ENCODE measurements at places on chromosomes 1 and 21.
A peak's percentile ranks its signal among the peaks of the same experiment; 100 is the strongest.

GRCh38 chr1:70358921-70359564 is 4.5 kb upstream of the ANKRD13C start:
- peak; percentile 58 for DNase-seq

DNA sequence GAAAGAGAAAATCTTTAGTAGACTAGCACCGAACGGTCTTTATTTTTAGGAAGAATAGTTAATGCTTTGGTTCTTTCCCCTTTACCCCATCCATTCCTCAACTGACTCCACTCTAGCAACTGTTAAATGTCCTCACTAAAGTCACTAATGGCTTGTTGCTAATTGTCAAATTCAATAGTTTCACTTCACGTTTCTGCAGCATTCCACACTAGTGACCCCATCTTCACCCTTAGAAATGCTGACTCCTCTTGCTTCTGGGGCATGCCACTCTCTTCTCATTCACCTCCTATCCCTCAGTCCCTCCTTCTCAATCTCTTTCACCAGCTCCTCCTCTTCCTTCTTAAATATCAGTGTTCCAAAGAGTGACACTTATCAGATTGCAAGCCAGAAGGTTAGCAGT is 19.4 kb upstream of the CADM3 start:
- no peak for DNase-seq

DNA sequence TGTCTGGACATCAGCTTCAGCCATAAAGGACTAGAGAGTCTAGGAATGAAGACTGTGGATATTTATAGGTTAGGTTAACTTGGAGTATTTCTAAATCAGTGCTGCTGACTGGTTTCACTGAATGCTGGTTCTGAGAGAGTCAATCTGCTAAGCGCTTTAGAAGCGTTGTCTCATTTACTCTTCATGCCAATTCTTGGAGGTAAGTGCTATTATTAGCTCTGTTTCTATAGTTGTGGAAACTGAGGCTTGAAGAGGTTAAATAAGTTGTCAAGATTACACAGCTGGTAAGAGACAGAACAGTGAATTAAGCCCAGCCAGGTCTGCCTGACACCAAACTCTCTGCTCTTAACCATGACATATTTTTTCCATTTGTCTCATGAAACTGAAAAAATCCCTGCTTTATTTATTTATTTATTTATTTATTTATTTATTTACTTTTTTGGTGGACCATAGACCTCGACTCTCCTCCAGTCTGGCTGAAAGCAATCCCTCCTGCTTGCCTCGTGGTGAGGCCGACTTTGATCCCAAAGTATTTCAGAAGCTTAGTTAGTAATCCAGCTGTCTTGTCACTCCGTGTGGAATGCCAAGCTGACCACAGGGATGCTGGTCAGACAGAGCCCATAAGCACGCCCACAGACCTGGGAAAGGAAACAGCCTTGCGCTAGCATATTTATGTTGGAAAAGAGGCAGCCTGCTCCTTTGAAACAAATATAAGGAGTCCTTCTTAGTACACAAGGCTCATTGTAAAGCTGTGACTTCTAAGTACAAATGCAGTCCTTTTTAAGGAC is 16.9 kb downstream of the NTMT2 start:
- DNase-seq = no peak

GRCh38 chr1:66938613-66939012 is 13.8 kb downstream of the MIER1 start:
- DNase-seq = no peak

GRCh38 chr1:47934243-47934805 is 62.9 kb downstream of the TRABD2B start:
- no peak for DNase-seq

GRCh38 chr1:45172764-45173163 is 33.6 kb downstream of the ZSWIM5 start:
- no peak for DNase-seq

DNA sequence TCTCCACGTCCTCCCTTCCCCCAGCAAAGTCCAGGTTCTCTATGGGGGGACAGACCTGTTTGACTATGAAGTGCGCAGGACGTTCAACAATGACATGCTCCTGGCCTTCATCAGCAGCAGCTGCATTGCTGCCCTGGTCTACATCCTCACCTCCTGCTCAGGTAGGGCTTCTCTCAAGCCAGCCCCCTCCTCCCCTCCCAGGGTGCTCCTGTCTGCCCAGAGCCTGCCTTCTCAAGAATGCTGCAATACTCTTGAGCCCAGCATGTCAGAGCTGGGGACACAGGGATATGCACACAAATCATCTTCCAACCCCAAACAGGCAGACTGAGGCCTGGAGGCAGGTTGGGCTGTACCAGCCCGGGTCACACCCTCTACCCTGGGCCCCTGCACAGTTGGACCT is 35.4 kb downstream of the DISP3 start:
- DNase-seq = no peak

DNA sequence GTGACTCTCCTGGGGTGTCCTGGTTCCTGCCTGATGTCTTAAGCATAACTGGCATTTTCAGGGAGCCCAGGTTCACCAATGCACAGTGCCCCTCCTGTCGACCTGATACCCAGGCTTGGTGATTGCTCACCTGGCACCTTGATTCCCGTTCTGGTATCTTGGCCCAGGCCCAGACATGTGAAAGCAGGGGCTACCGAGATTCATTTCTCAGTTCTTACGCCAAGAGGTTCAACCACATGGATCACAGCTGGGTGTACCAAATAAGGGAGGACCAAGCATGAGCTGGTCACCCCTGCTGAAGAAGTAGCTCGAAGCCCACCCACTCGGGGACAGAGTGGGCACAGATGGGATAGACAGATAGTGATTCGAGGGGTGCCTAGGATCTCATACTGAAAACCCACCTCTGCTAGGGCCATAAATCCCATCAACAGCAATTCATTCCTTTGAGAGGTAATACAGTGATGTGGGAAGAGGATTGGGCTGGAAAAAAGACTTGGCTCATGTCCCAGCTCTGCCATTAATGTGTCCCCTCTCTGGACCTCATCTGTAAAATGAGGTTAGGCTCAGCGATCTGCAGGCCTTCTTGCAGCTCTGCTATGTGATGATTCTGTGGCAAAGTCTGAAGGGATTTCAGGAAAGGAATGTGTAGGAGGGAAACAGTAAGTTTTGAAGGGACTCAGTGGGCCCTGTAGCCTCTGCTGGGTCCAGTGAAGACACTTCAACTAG is 2.7 kb downstream of the EPHX1 start:
- DNase-seq = no peak

- no peak for DNase-seq
Measured at GRCh38 chr1:69441496-69441895, 126.2 kb upstream of the LRRC7 start.

DNA sequence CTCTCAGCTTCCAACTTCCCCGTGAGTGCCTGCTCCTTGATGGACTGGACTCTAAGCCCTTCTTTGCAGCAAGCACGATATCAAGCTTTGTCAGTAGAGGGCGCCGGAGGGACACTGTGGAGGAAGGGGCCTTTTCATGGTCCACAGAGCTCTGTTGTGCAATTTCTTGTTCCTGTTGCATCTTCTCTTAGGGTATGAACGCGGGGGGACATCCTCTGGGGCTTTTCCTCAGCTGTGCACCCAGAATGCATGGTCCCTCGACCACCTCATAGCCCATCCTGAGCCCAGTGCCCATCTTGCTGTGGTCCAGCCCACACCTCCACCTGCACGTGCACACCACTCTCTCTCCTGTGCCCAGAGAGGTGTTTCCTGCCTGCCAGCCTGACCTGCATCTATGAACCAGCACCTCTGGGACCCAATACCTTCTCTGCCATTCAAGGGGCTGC is 556.8 kb downstream of the PTPRU start:
- DNase-seq = peak; percentile 71

DNA sequence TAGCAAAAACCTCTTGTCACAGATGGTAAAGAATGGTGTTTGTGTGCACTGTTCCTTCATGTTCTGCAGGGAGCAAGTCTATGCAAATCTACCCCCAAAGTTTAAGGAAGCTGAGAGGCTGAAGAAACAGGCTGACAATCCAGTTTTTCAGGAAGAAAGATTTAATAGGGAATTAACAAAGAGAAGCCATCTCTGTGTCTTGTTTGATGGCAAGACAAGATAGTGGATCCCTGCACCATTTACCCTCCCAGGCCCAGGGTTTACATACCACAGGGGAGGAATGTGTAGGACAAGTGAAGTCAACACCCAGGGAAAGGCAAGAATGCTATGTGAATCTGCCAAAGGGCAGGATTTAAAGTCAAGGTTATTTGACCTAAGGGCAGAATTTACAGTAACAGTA is 48.1 kb upstream of the FNBP1L start:
- no peak for DNase-seq

GRCh38 chr1:236880209-236880608 is 85.1 kb downstream of the MTR start:
- no peak for DNase-seq

GRCh38 chr1:240771450-240771849 is 159.5 kb upstream of the GREM2 start:
- DNase-seq = no peak

DNA sequence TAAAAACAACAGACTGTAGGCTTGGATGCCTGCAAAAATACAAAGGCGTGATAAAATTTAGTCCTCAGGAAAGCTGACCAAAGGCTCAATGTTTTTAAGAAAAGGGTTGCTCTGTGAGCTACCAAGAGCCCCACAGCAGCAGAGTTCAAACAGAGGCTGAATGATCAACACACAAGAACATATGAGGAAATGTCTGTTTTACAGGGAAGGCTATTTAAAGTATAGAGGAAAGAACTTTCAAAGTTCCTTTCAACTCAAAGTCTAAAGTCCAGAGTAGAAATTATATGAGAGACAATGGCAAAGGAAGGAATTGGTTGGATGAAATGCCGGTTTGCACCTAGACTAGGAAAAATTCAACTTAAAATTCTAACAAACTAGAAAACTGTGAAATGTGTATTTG is 8.6 kb downstream of the CLSTN1 start:
- no peak for DNase-seq

DNA sequence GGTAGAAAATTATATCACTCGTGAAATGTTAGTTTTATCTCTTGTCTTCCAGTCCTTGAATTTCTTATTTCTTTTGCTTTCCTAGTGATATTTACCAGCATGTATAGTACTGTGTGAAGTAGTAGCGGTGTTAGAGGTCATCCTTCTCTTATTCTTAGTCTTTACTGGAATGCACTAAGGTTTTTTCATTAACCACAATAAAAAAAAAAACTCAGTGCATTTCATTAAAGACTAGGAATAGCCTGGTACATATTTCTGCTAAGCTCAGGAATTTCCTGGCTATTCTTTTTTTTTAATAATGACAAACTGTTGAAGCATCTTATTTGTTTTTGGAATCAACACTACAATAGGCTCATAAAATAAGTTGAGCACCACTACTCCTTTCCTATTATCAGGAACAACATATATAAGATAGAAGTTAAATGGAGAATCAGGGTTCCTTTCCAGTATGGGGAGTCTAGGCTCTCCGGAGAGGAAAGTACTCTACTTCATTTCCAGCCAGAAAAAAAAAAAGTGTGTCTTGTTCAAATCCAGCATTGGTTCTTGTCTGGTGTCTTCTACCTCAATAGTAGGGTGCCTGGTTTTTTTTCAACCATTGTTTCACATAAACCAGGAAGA is 60.0 kb downstream of the TNFSF18 start:
- no peak for DNase-seq

- no peak for DNase-seq
Measured at GRCh38 chr1:229028544-229028943, 242.4 kb upstream of the RAB4A start.

DNA sequence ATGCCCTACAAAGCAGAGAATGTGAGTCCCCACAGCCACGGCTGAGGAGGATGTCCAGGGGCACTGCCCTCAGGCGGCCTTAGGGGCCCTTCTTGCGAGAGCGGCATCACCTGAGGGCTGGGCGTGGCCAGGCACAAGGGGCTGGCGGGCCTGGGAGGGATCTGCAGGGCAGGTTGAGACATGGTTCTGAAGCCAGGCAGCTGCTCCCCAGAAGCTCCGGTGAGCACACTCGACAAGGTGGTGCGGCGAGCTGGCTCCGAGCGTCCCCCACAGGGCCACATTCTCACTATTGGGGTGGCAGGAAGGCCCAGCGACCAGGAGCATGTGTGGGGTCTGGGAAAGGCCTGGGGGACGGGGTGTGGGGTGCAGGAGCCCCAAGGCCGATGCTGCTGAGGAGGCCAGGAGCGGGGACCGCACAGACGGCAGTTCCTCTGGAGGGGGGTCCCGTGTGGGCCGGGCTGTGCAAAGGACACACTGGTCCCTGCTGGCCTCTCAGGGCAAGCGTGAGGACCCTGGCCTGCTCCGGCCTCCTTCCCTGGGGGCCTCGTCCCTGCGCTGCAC is 47.2 kb downstream of the MORN1 start:
- no peak for DNase-seq

- no peak for DNase-seq
Measured at GRCh38 chr1:53046930-53047329, 15.1 kb upstream of the PODN start.

DNA sequence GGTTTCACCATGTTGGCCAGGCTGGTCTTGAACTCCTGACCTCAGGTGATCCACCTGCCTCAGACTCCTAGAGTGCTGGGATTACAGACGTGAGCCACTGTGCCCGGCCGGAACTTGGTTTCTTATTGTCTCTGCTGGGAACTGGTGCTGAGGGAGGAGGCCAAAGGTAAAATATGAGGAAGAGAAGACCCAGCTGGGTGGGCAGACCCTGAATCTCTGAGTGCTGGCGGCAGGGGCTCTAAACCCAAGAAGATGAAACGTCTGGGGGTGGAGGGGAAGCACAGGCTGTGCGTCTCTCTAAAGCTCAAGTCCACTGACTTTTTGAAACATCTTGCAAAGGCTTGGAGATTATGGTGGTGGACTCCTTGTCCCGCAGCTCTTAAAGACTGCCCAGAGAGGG is 82.0 kb upstream of the TLR5 start:
- DNase-seq = no peak

DNA sequence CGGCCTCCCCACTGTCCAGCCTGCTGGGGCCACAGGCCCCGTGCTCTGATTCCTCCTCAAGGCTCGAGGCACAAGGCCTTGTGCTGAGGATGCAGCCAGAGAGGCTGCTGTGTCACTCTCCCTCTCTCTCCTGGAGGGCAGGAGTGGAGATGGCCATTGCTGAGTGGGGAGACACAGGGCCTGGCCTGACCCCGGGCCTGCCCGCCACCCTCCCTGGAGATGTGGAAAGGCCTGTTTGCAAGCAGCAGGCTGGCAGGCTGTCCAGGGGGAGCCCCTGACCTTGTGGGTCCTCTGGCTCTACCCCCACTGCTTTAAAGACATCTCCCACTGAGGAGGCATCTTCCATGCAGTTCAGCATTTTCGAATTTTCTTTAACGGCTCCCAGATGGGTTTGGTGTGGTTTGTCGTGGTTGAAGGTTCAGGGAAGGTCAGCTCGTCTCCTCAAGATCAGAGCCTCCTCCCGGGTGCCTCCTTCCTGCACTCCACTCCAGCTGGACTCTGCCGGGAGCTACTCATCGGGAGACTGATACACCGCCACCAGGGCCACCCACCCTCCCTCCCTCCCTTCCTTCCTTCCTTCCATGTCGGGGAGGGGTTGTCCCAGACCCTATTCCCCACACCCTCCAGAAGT is 69.1 kb downstream of the SPSB1 start:
- no peak for DNase-seq

- DNase-seq = peak; percentile 24
Measured at GRCh38 chr1:56709269-56709880, 64.3 kb downstream of the PRKAA2 start.

GRCh38 chr1:3522564-3523265 is 68.2 kb downstream of the ARHGEF16 start:
- no peak for DNase-seq

Measured in GM13977 (cell line).